Bronchial epithelial cell (primary cell): ENCODE measurements at places on chromosomes 3 and 15. TPM values are rescaled to one million over a fixed set of nuclear protein-coding genes. Genes with fewer than 3 reads are reported as not detected.

Gene TMEM212
- total RNA-seq, result not detected in 2 replicates

Gene CCR9
- total RNA-seq, result not detected in 2 replicates

Gene RASGRF1
- under 0.01 TPM in 1 of 2 replicates, not detected in the other for total RNA-seq

Gene SEMA3F
- total RNA-seq, result 35.5 and 76.0 TPM in 2 replicates

Gene LINGO1
- total RNA-seq, result not detected in 2 replicates

Gene SKOR1
- under 0.01 TPM in 2 replicates for total RNA-seq
